ENCODE measurements at places on chromosomes 4 and X.

GRCh38 chrX:119917877-119918276, 22.2 kb downstream of the AKAP14 start:
- no peak for DNase-seq

GRCh38 chr4:102580463-102580842, 79.3 kb downstream of the NFKB1 start:
- DNase-seq, result no peak

GRCh38 chr4:956531-957230, 16.7 kb downstream of the DGKQ start:
- DNase-seq, result no peak

- DNase-seq, result no peak
These were observed 31.3 kb upstream of the ANAPC4 start for GRCh38 chr4:25345744-25346143.

DNA sequence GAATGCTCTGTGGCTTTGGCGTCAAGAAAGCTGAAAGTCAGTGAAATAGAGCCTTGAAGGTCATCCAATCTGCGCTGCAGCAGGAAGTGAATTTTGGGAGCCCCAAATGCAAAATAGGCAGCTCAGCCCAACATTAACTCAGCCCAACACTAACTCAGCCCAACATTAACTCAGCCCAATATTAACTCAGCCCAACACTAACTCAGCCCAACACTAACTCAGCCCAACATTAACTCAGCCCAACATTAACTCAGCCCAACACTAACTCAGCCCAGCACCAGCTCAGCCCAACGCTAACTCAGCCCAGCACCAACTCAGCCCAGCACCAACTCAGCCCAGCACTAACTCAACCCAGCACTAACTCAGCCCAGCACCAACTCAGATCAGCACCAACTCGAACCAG, 71.5 kb downstream of the SORBS2 start:
- no peak for DNase-seq

Data from retinal pigment epithelial cell (primary cell).